ENCODE measurements at places on chromosomes 7 and 10. TPM values are rescaled to one million over a fixed set of nuclear protein-coding genes. Genes with fewer than 3 reads are reported as not detected.

Gene SEPHS1
- total RNA-seq, result 55.5 TPM

Gene SHOC2
- total RNA-seq, result 54.2 TPM

Gene CYP2E1
- 1.0 TPM for total RNA-seq

Gene OR2A5
- not detected for total RNA-seq

Gene NIPSNAP2
- total RNA-seq, result 35.7 TPM

Gene ADK
- 28.8 TPM for total RNA-seq

All from T-helper 1 cell treated with Interleukin-12 subunit alpha and Interleukin-12 subunit beta and Interleukin-4 antibody, amounts not matched to agents 30 ng/mL and 1 ng/mL, for 36 hours (primary cell).